ENCODE measurements at places on chromosomes 6 and 20.

- H3K4me1 ChIP-seq, result peaks cover 3% of the 10 kb centered on the region
- H3K27me3 ChIP-seq, result peaks cover 8% of the 10 kb centered on the region
- H3K4me3 ChIP-seq, result no peak overlapping the region
- no peak for DNase-seq
- no peaks in the 10 kb centered on the region for H3K36me3 ChIP-seq
- no peak overlapping the region for H3K27ac ChIP-seq
Observed at GRCh38 chr20:40641202-40641601, 47.8 kb downstream of the MAFB start.

DNA sequence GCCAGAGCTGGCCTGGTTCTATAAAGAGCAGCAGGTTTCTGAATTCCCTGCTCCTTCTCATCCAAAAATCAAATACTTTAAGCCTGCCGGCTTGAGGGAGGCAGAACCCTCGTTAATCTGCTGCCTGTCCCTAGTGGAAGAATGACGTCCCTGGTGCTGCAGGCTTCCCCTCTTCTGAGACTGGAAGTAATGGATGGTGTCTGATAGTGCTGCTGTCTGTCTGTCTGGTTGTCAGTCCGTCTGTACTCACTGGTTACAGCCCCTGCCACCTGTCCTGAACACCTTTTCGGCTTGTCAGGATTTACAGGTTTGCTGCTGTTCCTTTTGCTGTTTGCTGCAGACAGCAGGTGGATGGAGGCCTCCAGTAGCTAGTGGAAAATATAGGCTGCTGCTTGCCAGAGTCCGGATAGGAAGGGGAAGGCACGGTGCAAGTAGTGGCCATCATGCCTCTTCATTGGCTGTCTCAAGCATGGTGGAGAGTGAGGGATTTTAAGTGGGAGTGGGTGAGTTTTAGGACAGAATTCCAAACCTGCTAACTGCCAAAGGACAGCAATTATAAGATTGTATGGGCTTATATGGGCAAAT, 2.5 kb downstream of the RIMS1 start:
- H3K4me3 ChIP-seq, result no peak overlapping the region
- no peak overlapping the region for H3K27ac ChIP-seq
- peaks cover 7% of the 10 kb centered on the region for H3K4me1 ChIP-seq
- DNase-seq, result no peak

- no peak overlapping the region for H3K4me3 ChIP-seq
- H3K36me3 ChIP-seq, result peaks cover 18% of the 10 kb centered on the region
- H3K27me3 ChIP-seq, result no peaks in the 10 kb centered on the region
- DNase-seq, result no peak
- H3K27ac ChIP-seq, result no peak overlapping the region
- H3K4me1 ChIP-seq, result peaks cover 10% of the 10 kb centered on the region
Observed at GRCh38 chr6:110786696-110787095, 28.6 kb downstream of the CDK19 start.

- H3K4me1 ChIP-seq, result no peaks in the 10 kb centered on the region
- H3K36me3 ChIP-seq, result peaks cover 22% of the 10 kb centered on the region
- no peak for DNase-seq
Observed at GRCh38 chr6:35248965-35249364, 10.6 kb upstream of the ZNF76 start.

DNA sequence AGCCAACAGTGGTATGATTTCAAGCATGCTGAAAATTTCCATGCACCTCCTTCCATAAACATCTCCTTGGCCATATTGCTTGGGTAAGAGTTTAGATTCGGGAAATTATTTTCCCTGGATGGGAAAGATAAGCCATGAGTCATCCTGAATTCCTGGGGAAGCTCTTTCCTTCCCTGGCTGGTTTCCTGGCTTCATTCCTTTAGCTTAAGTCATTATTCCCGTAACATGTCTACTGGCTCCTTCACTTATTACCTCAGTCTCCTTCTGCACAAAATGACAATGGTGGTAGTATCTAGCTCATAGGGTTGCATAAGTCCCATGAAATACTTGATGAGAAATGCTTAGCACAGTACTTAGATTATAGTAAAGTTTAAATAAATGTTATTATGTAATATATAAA, 27.6 kb downstream of the TINAG start:
- no peaks in the 10 kb centered on the region for H3K36me3 ChIP-seq
- H3K4me3 ChIP-seq, result no peak overlapping the region
- H3K4me1 ChIP-seq, result no peaks in the 10 kb centered on the region
- H3K27ac ChIP-seq, result no peak overlapping the region

All from mesothelial cell of epicardium (in vitro differentiated cells).